ENCODE measurements at places on chromosomes 12 and 14. TPM values are rescaled to one million over a fixed set of nuclear protein-coding genes. Genes with fewer than 3 reads are reported as not detected.

Gene KRT82
- total RNA-seq, result not detected

Gene LBHD2
- total RNA-seq, result not detected

Gene AQP6
- total RNA-seq, result under 0.01 TPM

Gene TMEM106C
- 49.5 TPM for total RNA-seq

Gene KLRC1
- total RNA-seq, result not detected

Gene SDSL
- 17.5 TPM for total RNA-seq

Gene RCOR1
- 8.5 TPM for total RNA-seq

Gene KCNC2
- not detected for total RNA-seq

Gene AICDA
- total RNA-seq, result not detected

Gene SRRM4
- under 0.01 TPM for total RNA-seq

Gene ZC2HC1C
- total RNA-seq, result 1.1 TPM

Gene RPAP3
- total RNA-seq, result 13.8 TPM

Gene BMP4
- 11.5 TPM for total RNA-seq

Gene CBLN3
- 3.3 TPM for total RNA-seq

Gene BBS10
- total RNA-seq, result 13.9 TPM

Gene RPL10L
- not detected for total RNA-seq

Gene ABCB9
- total RNA-seq, result 5.3 TPM

Gene KRT77
- total RNA-seq, result not detected

Gene OR6C6
- total RNA-seq, result not detected

All from smooth muscle cell of bladder (primary cell).